ENCODE measurements at places on chromosomes 6 and 20. TPM values are rescaled to one million over a fixed set of nuclear protein-coding genes. Genes with fewer than 3 reads are reported as not detected.

DNA sequence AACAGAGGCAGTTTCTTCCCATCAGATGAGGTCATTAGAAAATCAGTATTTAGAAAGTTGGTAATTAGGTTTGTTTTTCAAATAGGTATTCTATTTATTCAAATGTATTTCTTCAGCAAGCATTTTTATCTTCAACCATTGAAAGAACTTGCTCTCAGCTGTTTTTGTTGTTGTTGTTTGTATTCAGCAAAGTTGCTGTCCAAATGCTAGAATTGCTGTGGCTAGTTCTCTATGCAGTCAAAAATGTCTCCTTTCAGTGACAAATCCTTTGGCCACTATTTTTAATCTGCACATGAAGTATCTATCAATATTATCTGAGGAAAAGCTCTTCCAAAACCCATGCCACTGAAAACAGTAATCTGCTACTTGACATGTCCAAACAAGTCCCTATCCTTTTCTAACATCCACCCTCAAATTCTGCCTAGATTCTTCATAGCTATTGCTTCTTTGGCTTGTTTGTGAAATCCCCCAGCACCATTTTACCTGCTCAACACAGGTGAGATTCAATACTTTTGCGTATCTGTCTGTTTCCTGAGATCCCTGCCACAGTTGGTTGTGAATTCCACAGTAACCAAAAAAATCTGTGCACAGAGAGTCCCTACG is 1005.4 kb downstream of the GRIK2 start:
- DNase-seq: no peak

- DNase-seq: no peak
Measured at GRCh38 chr6:158050955-158051354, 69.3 kb downstream of the SYNJ2 start.

The UST gene
- total RNA-seq: 2.4 TPM

The SIRPB1 gene
- total RNA-seq: 3.4 TPM
